Kidney tubule cell (primary cell): ENCODE measurements at places on chromosomes 3 and 15.

DNA sequence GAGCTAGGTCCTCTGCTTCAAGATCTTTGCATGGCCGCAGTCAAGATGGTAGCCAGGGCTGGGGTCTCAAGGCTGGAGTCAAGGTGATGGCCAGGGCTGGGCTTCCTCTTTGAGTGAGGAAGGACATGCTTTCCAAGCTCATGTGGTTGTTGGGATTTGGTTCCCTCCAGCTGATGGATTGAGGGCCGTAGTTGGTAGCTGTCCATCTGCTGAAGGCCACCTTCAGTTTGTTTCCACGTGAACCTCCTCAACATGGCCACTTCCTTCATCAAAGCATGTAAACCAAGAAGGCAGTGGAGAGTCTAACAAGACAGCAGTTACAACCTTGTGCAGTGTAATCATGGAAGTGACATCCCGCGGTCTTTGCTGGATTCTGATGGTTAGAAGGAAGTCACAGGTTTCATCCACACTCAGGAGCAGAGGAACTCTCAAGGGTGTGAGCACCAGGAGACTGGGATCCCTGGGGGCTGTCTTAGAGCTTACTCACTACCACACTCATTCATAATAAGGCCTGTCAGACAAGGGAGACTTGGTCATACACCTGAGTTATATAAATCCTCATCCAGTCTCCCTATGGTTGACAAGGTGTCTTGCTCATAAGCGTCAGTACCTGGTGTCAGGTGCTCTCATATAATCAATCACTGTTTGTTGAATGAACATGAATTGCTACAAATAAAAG is 42.1 kb downstream of the ABHD5 start:
- DNase-seq = peak; percentile 68

GRCh38 chr3:112407214-112407887 is 74.4 kb downstream of the CD200 start:
- peak; percentile 84 for DNase-seq

DNA sequence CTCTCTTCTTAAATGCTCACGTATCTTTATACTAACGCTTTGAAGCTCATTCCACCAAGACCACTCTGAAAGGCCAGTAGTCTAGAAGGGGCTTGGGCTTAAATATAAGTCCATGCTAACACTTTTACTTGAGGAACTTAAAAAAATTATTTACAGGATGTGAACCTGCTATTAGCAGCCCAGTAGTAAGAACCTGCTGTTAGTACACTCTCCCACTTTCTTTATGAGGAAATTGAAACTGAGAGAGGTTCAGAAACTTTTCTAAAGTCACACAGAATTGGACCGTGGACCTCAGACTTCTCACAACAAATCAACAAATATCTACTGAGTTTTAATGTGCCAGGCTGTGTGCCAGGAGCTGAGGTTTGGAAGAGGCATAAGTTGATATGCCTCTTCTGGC is 53.4 kb downstream of the SYNPR start:
- no peak for DNase-seq

DNA sequence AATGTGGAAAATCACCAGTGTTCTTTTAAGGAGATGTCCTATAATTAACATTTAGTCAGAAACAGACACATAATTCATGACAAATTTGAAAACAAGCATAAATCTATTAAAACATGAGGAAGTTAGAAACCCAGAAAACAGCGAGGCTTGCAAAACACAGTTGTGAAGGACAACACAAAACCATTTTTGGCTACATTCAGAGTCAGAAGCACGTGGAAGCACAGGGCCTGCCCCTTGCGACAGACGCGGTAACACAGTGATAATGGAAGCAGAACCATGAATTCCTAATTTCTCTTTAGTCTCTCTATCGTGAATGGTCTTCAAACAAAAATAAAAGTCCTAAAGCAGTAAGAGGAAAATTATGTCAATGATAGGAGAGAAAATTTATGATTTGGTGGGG is 12.2 kb downstream of the NCEH1 start:
- DNase-seq = no peak

DNA sequence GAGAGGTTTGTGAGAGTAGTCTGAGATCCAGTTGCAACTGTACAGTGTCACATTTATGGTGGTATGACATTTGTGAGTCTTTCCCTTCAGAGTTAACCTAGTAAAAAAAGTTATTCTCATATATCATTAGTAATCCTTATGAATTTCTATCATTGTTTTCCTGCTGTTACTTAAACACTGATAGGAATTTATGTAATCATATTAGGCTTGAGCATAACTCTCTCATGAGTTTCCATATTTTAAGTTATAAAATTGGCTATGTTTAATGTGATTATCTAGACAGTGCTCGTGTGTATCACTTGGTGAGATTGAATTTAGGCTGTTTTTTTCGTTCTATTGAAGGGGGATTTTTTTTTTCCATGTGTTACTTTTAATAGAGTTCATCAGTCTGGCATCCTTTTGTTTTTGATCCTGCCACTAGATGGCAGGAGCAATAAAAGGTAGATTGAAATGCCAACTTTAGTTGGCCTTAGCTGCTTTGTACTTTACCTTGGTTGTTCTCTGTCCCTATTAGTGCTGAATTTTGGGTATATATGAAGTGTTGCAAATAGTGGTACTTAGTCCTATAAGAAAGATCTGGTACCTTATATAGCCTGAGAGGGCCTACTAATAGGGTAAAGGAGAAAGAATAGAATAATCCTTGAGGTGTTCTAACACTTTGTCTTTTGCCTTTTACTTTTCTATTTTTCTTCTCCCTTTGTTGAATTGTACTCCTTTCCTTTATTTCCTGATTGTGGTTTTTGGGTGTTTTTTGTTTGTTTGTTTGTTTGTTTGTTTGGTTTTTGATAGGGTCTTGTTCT is 17.9 kb downstream of the STT3B start:
- DNase-seq = peak; percentile 39

- DNase-seq = no peak
Observed at GRCh38 chr3:18082551-18083272, 340.3 kb upstream of the TBC1D5 start.

DNA sequence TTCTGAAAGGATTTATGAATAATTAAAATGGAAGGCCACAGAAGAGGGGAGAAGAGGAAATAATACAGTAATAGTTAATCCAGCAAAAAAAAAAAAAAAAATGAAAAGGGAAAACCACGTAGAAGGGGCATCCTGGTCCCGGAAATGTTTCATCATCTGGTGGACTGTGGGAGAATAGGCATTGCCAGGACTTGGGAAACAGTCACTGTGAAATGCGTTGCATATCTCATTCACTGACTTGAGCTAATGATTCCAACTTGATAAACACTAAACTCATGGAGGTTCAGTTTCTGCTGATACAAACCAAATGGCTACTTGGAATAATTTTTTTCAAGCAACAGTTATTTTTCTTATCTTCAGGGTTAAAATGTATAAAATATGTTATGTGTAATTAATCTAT is 3.2 kb downstream of the XCR1 start:
- DNase-seq = no peak

DNA sequence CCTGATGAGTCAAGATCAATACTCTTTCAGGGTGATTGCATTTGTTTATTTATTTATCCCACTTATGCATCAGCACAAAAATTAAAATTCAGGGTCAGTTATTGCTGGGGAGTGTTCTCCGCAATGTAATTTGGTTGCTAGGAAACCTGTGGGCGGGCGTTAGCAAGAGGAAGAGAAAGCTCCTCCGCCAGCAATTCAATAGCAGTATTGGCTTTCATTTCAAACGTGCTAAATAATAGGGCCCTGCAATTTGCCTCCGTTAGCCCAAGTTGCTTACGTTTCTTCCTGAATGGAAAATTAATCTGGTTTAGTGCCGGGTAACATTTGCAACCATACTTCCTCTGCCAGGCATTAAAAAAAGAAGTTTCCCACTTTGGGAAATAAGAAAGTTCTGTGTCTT is 35.5 kb upstream of the PLCL2 start:
- peak; percentile 22 for DNase-seq

GRCh38 chr3:179182902-179183301 is 34.7 kb downstream of the PIK3CA start:
- DNase-seq = no peak

GRCh38 chr3:38566215-38566528 is 70.0 kb downstream of the EXOG start:
- DNase-seq = no peak

DNA sequence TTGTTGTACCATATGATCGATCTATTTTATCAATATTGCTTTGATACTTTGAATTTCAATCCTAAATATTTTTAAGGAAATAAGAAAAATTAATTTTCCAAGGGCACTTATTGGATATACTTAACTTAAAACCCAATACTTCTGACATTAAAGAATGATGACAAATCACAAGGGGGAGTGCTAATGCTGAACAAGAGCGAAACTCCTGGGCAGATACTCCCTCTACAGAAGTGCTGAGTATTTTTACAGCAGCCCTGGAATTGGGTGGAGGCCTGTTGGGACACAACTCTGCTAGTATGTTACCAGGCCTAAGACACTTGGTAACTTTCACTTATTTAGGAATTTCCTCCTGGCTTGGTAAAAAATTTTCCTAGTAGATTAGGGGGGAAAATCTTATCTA is 46.2 kb downstream of the DENND6A start:
- DNase-seq = no peak

DNA sequence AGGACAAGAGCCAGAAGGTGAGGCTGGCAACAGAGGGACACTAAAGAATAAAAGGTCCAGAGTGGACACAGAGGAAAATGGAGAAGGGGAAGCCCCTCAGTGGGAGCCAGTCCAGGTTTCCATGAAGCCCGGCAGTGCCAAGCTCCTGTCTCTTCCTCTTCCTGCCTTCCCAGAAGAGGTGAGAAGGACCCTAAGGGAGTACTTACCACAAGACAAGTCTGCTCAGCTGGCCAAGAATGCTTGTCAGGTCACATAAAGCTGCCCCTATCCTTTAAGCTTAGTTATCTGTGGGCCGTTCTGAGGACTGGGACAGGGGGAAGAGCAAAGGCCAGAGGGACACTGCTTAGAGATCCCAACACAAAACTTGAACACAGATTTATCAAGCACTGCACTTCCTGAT is 100.2 kb downstream of the RYK start:
- no peak for DNase-seq

DNA sequence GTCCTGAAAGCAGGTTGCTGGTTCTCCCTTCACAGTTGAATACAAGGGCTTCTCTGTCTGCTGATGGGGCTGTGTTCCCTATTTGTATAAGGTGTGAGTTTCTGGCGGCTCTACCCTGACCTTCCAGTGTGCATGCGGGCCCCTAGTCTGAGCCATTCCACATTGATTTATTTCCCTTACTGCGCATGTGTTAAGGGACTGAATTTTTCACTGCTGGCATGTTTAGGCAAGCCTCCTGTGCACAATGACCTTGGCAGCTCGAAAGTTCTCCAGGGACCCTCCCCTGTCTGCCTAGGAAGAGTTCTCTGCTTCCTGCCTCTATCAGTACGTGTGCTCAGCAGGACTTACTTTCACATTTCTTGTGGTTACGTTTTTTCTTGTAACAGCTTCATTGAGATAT is 11.4 kb downstream of the TRAK1 start:
- DNase-seq = no peak

- no peak for DNase-seq
Observed at GRCh38 chr3:107942244-107942643, 148.6 kb downstream of the CD47 start.

DNA sequence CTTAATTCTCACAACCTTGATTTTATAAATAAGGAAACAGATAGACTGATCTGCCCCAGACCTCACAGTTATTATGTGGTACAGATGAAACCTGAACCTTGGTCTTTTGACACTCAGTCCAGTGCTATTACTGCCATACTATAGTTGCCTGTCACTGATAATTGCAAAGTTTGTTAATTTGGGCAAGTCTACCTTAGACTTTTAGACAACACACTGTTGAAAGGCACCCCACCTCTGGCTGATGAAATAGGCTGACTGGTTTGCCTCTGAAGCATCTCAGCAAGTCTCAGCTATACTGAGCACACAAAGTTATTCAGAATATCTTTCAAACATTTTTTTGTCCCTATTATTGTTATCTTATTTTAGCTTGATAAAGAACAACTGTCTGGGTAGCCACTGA is 53.1 kb upstream of the MAP4 start:
- no peak for DNase-seq

DNA sequence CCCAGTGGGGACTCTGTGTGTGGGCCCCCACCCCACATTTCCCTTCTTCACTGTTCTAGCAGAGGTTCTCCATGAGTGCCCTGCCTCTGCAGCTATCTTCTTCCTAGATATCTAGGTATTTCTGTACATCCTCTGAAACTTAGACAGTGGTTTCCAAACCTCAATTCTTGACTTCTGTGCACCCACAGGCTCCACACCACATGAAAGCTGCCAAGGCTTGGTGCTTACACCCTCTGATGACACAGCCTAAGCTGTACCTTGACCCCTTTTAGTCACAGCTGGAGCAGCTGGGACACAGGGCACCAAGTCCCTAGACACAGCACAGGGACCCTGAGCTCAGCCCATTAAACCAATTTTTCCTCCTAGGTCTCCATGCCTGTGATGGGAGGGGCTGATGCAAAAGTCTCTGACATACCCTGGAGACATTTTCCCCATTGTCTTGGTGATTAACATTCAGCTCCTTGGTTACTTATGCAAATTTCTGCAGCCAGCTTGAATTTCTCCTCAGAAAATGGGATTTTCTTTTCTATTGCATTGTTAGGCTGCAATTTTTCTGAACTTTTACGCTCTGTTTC is 304.5 kb downstream of the OTOL1 start:
- no peak for DNase-seq

GRCh38 chr3:160779040-160779439 is 23.0 kb downstream of the PPM1L start:
- no peak for DNase-seq

DNA sequence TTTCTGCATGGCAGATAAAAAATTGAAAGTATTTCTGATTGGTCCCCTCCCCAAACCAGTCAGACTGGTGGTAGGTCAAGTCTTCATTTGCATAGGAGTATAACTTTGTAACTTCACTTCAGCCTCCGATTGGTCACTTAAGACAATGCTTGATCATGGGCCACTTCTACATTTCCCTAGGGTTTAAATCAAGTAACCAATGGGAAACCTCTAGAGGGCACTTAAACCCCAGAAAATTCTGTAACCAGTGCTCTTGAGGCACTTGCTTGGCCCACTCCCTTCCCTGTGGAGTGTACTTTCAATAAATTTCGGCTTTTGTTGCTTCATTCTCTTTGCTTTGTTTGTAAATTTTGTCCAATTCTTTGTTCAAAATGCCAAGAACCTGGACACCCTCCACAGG is 225.5 kb downstream of the ARPP21 start:
- no peak for DNase-seq

- DNase-seq = no peak
Observed at GRCh38 chr3:117101697-117102096, 392.1 kb downstream of the TUSC7 start.

- no peak for DNase-seq
Observed at GRCh38 chr15:60340207-60340921, 57.4 kb downstream of the ANXA2 start.

- peak; percentile 73 for DNase-seq
Observed at GRCh38 chr3:50559702-50560101, 7.8 kb downstream of the C3orf18 start.

GRCh38 chr3:159263750-159264553 is 462.1 kb downstream of the MFSD1 start:
- peak; percentile 52 for DNase-seq

GRCh38 chr3:46665763-46666452 is 27.6 kb downstream of the ALS2CL start:
- DNase-seq = no peak

GRCh38 chr15:35728219-35728940 is 182.4 kb upstream of the DPH6 start:
- peak; percentile 35 for DNase-seq
